ENCODE measurements at places on chromosomes 4 and X. TPM values are rescaled to one million over a fixed set of nuclear protein-coding genes. Genes with fewer than 3 reads are reported as not detected.

Gene TCEAL6
- total RNA-seq, result not detected

Gene SPARCL1
- not detected for total RNA-seq

Gene C1QTNF7
- not detected for total RNA-seq

Gene TRPC3
- 0.70 TPM for total RNA-seq

Gene RNF175
- total RNA-seq, result not detected

Gene ANOS1
- total RNA-seq, result not detected

Gene P2RY10
- total RNA-seq, result 86.8 TPM

Gene HSFX4
- total RNA-seq, result not detected

Gene PNMA6A
- total RNA-seq, result 0.25 TPM

Gene FOXR2
- not detected for total RNA-seq

Gene CFAP99
- 0.08 TPM for total RNA-seq

Gene RRH
- not detected for total RNA-seq

Gene MUC7
- total RNA-seq, result not detected

Gene TSPAN7
- total RNA-seq, result 0.23 TPM

Gene FGB
- not detected for total RNA-seq

Gene SSR4
- total RNA-seq, result 247 TPM

Gene SYP
- total RNA-seq, result 1.1 TPM

Gene PIN4
- 8.9 TPM for total RNA-seq

Gene TRO
- total RNA-seq, result 1.4 TPM

Gene CNGA1
- not detected for total RNA-seq

Gene UBE2K
- total RNA-seq, result 82.3 TPM

Gene TEX13D
- not detected for total RNA-seq

Gene PNMA6F
- total RNA-seq, result not detected

Gene CLDN34
- total RNA-seq, result not detected

Gene SPRY1
- 18.5 TPM for total RNA-seq

Gene AWAT2
- total RNA-seq, result not detected

Gene CETN2
- 7.7 TPM for total RNA-seq

Gene PNMA5
- total RNA-seq, result 0.23 TPM

Gene HTRA3
- total RNA-seq, result not detected

Gene TSPAN6
- not detected for total RNA-seq

Gene SMARCA1
- not detected for total RNA-seq

Gene STS
- total RNA-seq, result 1.3 TPM

Gene EDA
- total RNA-seq, result 4.9 TPM

Gene NPY1R
- total RNA-seq, result not detected

Gene TMEM33
- total RNA-seq, result 53.3 TPM

Gene USP38
- 27.9 TPM for total RNA-seq

Gene CDX4
- total RNA-seq, result not detected

Gene IBSP
- not detected for total RNA-seq

Gene KCTD8
- total RNA-seq, result not detected

Gene HELT
- total RNA-seq, result not detected

Measured in activated CD4-positive, alpha-beta memory T cell treated with anti-CD3 and anti-CD28 coated beads, Interleukin-2, amount 10 ng/mL, durations not matched to agents 7 days and 5 days (primary cell).